NCI-H460 (cell line): ENCODE measurements at places on chromosomes 1 and 21.

- no peak for DNase-seq
Observed at GRCh38 chr1:37596182-37596667, 488 bp upstream of the GNL2 start.

DNA sequence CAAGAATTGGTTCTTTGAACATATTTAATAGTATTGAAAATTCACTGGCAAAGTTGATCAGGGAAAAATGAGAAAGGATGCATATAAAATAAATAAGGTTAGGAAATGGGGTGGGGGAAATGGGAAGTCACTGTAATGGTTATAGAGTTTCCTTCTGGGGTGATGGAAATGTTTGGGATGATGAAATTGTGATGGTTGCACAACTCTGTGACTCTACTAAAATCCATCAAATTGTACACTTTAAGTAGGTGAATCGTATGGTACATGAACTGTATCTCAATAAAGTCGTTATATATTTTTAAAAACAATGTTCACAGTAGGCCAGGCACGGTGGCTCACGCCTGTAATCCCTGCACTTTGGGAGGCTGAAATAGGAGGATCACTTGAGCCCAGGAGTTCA is 56.4 kb upstream of the ZYG11A start:
- no peak for DNase-seq

DNA sequence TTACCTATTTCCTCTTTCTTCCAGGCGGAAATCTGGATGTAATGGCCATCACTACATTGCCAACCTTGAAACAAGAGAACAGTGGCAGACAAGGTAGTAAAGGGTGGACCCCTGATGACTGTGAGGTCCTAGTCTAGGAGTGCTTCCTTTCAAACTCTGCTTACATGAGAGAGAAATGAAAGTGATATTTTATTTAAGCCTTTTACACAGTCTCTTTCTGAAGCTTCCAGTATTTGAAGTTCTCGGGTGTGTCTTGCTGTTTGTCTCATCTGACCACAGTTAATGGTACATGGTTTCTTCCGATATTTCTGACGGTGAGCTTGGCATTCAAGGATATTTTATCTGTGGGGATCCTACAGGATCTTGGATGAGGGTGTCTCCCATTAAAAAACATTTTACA is 215.2 kb downstream of the SLC45A1 start:
- DNase-seq: no peak

- no peak for DNase-seq
Observed at GRCh38 chr1:84634536-84635205, 55.6 kb downstream of the SSX2IP start.

- DNase-seq: no peak
Observed at GRCh38 chr1:221089273-221089672, 210.0 kb downstream of the HLX start.

- DNase-seq: no peak
Observed at GRCh38 chr1:96513136-96513535, 208.4 kb upstream of the PTBP2 start.

DNA sequence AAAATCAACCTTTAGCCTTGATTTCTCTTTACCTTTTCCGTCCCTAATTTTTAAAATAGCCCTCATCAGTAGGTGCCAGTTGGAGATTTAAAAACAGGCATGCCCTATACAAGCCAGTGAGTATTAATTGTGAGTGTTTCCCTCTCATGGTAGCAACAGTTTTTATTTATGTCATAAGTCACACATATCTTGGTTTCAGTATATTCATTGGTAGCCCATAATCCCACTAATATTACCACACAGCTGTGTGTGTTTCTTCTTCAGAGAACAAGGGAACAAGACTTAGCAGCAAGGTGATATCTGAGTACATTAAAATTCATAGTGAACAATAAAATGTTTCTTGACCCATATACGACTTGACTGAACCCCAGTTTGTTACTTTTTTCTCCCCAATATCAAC is 68.6 kb upstream of the HSPA13 start:
- DNase-seq: no peak

GRCh38 chr1:215001419-215002021 is 81.0 kb upstream of the KCNK2 start:
- DNase-seq: no peak
